Activated CD4-positive, alpha-beta T cell treated with anti-CD3 and anti-CD28 coated beads, Interleukin-2, amount 50 U/mL, for 24 hours (primary cell): ENCODE measurements at places on chromosomes 6 and 20.

GRCh38 chr6:142112451-142113061 is 20.2 kb upstream of the GJE1 start:
- DNase-seq = peak; percentile 47

DNA sequence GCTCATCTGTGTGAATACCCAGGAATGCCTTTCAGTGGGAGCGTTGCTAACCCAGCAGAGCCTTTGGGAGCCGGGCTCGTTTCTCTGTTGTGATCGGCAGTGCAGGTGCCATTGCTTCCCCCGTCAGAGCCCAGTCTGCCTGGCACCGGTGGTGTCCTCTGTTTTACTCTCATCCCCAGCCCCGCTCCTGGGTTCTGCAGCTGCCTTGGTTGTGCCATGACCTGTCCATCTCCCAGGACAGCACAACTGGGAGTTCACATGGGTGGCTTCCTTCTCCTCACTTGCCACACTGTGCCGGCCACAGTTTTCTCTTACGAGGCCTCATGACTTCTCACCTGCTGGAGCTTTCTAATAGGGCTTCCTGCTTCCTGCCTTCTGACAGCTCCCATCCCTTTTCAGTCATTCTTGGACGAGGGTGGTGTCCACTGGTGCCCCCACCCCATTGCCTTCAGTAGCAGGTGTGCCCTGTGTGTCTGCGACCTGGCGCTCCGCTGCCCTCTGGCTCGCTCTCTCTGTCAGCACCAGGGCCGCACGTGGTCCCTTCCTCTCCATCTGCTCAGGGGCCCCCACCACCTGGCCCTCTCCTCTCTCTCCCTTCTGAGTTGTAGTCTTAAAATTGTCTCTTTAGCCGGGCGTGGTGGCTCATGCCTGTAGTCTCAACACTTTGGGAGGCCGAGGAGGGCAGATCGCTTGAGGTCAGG is 110.9 kb downstream of the RPP40 start:
- no peak for DNase-seq

DNA sequence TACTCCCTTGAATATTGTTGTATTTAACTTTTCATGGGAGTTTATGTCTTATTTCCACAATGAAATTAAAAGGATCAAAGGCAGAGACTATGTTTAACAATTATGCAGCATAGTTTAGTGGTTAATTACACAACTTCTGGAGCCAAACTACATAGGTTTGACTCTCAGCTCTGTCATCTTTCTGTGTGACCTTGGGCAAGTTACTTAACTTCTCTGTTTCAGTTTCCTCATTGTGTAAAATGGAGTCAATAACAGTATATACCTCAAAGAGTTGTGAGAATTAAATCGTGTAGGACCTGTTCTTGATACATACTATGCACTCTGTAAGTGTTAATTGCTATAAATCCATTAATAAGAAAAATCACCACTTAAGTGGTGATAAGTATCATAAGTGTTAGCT is 48.3 kb downstream of the BTBD9 start:
- DNase-seq = no peak

GRCh38 chr6:44221291-44221960 is 2.0 kb upstream of the SLC29A1 start:
- peak; percentile 34 for DNase-seq

DNA sequence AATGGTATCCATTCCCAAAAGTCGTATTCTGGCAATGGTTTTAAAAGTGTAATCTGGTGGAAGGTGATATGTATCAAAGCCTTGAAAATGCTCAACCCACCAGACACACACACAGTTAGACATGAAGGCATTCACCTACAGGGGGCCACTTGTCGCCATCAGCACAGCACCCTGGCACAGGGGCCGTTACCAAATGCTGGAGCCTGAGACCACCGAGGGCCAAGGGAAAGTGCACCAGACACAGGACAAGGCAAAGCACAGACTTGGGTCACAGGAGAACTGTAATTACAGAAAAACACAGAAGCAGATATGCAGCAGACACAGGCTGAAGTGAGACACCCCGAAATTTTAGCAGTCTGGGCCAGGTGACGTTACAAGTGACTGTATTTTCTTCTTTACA is 9.3 kb downstream of the TAF4 start:
- no peak for DNase-seq
